ENCODE measurements at places on chromosomes 11 and 22.

DNA sequence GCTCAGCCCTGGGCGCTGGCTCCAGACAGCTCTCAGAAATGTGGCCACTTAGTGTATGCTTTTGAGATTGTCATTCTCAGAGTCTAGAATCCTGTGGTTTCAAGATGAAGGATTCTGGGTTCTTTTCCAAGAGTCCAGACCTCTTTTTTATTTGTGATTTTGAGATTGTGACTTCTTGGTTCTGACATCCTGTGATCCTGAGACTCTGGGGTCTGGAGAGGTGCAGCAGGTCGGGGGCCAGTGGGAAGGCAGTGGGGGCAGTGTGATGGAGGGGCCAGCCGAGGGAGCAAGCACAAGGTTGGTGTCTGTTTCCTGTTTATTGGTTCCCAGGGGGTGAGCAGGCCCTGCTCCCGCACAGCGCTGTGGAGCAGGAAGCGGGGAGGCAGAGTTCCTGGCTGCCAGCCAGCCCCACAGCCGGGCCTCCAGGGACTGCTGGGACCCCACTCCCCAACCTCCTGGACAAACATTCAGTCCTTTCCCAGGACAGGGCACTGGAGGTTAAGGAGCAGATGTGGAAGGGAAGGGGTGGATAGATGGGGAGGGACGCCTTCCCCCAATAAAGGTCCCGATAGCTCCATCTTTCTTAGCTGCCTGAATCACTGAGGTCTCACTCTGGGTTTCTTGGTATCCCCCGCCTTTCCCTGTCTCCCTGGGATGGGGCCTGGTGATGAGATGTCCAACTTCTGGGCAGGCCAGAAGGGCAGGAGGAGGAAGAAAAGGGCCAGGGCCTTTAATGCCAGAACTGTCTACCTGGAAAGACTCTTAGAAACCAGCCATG, 13.7 kb downstream of the ARHGEF17 start:
- no peak for DNase-seq

GRCh38 chr11:117562136-117562535, 234.5 kb downstream of the CEP164 start:
- no peak for DNase-seq

DNA sequence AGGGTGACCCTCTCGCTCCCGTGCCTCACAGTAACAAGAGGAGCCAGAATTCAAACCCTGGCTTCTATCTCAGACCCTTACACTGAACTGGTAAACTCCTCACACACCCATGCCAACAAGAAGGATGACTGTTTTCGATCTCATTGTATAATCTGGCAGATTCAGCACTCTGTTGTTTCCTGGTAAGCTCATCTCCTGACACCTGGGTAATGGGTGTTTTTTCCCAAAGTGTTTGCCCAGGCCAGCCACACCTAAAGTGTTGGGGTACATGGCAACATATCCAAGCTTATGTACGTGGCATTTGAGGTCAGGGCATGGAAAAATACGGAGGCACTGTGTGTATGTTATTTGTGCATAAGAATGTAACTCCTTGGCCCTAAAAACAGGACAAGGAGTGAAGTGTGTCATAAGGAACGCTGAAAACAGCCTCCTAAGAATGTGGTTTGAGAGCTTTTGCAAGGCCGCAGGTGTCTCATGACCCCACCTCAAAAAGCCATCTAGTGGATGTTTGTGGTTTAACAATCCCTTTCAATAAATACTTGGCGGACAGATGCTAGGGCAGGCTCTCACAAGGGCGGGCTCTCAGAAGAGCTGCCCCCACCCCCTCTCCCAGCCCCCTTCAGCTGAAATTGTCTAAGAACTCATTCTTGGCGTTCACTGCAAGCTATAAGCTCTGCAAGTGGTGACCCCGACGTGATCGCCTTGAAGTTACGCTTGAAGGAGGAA, at the start of gene MS4A15:
MS4A15 (plus strand) TSS at position 561 of the 726 bp plus-strand sequence. CDS start 6,867 bp downstream, outside the sequence.
- DNase-seq = peak; percentile 6

DNA sequence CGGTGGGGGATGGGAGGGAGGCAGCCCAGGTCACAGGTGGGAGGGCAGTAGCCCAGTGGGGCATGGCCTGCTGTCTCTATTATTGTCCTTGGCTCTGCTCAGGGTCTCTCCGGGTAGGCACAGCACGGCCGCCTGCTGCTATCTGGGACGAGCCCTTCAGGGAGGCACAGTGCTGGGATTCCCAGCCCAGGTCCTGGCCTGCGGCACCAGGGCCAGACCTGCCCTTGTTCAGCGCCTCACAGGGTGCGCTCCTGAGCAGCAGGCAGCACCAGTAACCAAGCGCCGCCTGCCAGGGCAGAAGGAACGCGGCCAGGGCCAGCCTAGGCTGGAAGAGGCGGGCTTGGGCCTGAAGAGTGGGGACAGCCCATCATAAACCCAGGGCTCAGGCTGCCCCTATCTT, 151.0 kb downstream of the MPPED1 start:
- no peak for DNase-seq

GRCh38 chr11:45551191-45551713, 114.2 kb downstream of the CHST1 start:
- no peak for DNase-seq

Measured in renal cortex interstitium (tissue), 15 donors.